ENCODE measurements at places on chromosomes 2 and 18. TPM values are rescaled to one million over a fixed set of nuclear protein-coding genes. Genes with fewer than 3 reads are reported as not detected.

TMEM247 gene
- total RNA-seq: 0.43 TPM

ELOA2 gene
- total RNA-seq: not detected

RAB17 gene
- total RNA-seq: 0.22 TPM

MC4R gene
- total RNA-seq: not detected

All from placental pericyte (primary cell).